CD4-positive, alpha-beta T cell (primary cell): ENCODE measurements at places on chromosomes 16 and 17.

DNA sequence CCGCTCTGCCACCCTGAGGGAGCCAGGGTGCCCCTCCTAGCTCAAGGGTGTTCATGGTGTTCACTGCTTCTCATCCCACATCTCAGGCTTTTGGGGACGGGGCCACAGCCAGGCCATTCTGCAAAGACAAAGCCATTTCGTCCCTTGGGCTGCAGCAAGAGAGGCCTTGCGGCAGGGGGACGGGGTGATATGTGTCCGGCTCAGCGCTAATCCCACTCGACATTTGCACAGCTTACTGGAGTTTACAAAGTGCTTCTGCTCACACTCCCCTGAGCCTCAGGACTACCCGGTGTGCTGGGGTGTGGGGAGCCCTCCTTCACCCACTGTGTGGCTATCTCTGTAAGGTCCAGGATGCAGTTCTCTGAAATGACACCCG lies 84.3 kb downstream of the RTN4RL1 start:
- DNase-seq: no peak

GRCh38 chr16:28010671-28011070 lies 52.8 kb downstream of the GSG1L start:
- DNase-seq: no peak

DNA sequence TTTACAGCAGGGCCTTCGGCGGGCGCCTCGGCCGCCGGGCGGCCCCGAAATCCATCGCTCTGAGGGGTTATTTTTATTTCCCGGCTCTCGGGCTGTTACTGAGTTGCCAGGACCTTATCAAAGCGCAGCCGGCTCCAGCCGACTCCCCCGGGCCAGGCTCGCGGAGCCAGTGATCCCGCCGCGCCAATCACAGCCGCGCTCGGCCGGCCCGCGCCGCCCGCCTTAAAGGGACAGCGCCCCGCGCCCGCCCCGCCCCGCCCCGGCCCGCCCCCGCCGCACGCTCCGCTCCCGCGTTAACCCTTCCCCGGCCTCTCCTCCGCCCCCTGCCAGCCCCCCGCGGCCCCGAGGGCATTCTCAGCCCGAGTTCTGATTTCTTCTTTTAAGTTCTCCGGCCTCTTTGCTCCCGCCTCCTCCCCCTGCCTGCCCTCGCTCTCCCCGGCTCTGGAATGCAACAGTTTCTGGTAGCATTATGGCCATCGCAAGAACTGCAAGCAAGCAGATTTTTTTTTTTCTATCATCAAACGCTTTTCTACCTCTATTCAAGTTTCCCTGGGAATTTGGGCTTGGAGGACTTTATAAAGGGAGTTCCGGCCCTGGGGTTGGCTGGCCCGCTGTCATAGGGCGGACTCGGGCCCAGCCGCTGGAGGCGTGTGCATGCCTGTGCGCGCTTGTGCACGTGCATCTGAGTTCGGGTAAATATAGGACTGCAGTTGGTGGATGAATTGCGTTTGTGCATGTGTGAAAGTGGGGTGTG lies at the start of gene AXIN2:
Gene AXIN2, minus strand, starts transcription at position 197 of the 754 bp plus-strand sequence. CDS start 3,028 bp downstream, outside the sequence.
- peak; percentile 91 for DNase-seq

DNA sequence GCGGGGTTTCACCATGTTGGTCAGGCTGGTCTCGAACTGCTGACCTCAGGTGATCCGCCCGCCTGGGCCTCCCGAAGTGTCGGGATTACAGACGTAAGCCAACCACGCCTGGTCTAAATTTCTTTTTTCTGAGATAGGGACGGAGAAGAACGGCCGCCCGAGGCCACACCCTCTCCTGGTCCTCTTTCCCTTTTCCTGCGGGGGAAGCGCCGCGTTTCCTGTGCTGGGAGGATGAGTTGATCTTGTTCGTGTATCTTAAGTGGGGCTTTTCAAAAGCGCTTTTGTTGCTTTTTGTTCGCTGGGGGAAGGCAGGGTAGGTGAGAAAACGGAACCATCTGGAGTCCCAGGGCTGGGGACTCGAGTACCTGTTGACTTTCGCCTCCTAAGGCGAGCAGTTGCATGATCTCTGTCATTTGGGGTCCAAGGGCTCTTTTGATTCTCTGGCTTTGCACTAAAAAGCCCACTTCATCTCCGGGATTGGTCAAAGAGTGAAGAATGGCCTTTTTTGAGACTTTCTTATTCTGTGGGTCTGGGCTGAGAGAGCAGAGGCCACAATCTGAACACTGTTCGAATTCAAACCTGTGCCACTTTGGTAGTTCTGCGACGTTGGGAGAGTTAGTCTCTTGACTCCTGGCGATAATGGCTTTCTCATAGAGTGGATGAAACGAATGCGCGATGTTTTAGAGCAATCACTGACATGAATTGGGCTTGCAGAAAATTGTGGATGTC lies 1.3 kb downstream of the FUS start:
- no peak for DNase-seq

DNA sequence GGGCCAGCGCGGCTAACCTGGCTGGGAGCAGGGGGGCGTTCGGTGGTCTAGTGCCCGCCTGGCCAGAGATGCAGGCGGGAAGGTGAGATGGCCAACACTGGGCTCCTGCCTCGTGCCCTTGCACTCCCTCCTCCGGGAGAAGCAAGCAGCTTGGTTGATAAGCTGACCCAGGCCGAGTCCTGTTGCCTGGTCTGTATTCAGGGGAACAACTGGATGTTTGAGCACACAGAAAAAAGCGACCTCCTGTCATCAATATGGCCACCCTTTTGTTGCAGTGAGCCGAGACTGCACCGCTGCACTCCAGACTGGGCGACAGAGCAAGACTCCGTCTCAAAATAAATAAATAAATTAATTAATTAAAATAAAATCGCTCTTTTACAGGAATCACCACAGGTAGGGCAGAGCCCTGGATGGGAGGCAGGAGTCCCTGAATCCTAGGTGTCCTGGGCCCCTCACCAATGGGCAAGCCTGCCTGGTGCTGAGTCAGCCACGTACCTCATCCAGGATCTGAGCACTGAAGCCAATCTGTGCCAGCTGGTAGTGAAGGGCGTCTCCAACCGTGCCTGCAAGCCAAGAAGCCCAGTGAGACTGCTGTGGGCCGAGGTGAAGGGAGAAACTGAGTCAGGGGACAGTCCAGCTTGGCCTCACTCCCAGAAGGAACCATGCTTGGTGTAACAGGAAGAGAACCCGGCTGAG lies 31.8 kb downstream of the HASPIN start:
- DNase-seq: no peak

GRCh38 chr16:89364606-89365005 lies 125.8 kb downstream of the ANKRD11 start:
- no peak for DNase-seq

- DNase-seq: no peak
These were observed 63.9 kb upstream of the SMIM36 start for GRCh38 chr17:55575058-55575636.

GRCh38 chr16:28935924-28936783 lies 4.4 kb downstream of the CD19 start:
- DNase-seq: peak; percentile 73

- no peak for DNase-seq
These were observed 36.8 kb downstream of the ASPA start for GRCh38 chr17:3512505-3513171.

DNA sequence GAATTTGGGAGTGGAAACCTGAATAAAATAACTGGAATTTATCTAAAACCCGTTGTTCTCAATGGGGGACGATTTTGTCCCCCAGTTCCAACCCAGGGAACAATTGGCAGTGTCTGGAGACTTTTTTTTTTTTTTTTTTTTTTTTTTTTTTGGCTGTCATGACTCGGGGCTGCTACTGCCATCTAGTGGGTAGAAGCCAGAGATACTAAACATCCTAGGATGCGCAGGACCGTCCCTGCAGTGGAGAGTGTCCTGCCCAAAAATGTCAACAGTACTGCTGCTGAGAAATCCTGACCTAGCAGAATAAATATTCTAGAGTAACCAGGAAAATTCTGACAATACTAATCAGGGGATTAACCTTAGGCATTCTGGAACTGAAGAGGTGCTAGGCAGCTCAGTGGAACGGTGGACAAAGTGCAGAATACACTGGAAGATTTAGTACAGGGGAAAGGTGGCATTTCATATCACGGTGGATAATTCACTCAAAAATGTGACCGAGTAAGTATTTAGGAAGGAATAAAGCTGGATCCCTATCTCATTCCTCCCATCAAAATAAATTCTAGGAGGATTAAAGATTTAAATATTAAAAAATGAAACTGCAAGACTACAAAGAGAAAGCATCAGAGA lies 107.6 kb downstream of the SPECC1 start:
- peak; percentile 28 for DNase-seq

GRCh38 chr17:63430223-63430622 lies 15.9 kb downstream of the CYB561 start:
- no peak for DNase-seq

DNA sequence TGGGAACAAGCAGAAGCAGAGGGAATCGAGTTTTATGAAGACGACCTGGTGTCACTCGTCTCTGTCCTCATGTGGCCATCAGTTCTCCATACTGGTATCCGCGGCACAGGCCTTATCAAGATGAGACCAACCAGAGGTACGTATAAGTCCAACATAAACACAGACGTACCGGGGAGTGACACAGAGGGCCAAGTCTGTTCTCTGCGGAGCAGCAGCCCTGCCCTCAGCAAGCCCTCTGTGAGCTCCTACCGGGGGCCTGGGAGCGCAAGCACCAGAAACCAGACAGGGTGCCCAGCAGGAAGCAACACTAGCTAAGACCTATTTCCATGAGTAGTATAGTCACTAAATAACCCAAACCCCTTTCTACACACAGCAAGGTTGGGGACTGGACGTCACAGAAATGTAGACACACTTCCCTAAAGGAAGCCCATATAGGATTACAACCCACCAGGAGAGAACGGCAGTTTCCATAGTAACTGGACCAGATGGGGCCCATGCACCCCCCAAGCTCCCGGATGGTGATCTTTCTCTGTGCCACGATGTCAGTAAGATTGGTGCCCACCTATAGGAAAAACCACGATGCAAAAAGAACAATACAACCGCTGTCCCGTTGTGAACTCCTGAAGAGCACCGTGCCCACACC lies 911 bp downstream of the ARL16 start:
- no peak for DNase-seq

DNA sequence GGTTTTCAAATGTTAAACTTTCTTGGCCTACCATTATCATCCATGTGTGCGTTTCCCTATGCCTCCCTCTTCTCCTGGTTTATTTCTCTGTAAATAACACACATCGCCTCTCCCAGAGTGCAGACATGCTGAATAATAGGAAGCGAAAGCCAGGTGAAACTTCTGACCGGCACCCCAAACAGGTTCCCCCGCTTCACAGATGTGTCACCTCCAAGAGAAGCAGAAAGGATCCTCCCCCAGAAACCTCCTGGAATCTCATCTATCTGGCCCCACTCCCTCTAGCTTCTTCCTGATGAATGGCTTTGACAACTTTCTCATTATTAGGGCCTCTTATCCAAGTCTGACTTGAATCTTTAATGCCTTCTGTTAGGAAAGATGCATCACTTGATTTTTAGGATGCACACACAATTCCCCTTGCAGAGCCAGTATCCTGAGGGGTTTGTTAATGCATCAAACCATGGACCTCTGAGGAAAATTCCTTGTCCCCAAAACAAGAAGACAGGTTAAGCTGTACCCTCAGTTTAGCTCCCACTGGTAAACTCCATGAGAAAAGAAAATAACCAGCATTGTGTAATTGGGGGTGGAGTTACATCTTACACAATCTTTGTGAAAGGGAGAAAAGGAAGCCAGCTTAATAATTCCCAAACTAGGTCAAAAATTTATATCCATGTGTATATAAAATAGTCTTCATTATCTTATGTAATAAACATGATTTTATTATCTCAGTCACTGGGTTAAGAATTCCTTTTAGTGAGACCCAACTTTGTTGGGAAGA lies 20.1 kb upstream of the HYDIN start:
- DNase-seq: no peak

GRCh38 chr17:46758614-46759013 lies 59.9 kb downstream of the WNT3 start:
- DNase-seq: no peak

DNA sequence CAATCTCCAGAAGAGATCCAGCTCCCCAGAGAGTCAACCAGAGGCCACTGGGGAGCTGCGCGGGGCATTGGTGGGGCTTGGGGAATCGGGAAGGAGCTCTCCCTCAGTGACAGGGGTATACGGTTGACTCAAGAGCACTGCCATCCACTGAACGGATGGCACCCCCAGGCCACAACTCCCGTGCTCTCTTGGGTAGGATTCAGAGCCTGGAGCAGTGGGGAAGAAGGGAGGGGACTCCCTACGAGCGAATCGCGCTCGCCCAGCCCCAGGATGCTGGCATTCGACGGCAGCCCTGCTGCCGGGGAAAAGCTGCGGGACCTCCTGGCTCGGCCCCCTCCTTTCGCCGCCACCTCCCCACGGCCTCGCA lies 473 bp upstream of the TPPP3 start:
- DNase-seq: no peak

DNA sequence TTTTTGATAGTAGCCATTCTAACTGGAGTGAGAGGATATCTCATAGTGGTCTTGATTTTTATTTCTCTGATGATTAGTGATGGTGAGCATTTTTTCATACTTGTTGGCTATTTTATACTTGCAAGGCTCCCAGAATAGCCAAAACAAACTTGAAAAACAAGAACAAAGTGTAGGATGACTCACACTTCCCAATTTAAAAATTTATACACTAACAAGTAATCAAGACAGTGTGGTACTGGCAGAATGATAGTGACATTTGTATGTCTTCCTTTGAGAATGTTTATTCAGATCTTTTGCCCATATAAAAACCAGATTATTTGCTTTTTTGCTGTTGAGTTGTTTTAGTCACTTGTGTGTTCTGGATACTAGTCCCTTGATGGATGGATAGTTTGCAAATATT lies 17.8 kb downstream of the SPECC1 start:
- no peak for DNase-seq

DNA sequence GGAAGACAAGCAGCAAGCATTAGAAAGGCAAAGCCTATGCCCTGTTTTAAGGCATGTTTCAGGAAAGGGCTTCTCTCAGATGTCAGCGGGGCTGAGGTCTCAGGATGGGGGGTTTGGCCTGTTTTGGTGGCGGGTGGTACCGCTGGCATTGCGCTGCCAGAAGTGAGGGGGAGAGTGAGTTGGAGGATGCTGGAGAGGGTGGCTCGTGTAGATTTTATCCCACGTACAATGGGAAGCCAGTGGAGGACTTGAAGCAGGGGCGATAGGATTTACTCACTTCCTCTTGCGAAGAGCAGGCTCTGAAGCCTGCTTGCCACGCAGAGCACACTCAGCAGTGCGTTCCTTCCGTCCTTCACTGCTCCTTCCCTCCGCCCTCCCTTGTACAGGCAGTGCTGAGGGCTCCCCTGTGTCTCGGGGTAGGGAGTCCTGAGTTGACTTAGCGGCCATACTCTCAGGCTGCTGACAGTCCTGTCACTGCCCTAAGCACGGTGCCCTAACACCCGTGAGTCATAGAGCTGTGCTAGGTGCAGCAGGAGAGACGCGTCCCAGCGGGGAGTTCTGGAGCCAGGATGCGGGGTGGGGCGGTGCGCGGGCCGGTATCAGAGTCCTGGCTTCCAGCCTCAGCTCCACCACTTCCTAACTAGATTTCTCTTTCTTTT lies 113.1 kb downstream of the SNX29 start:
- no peak for DNase-seq
